Spinal cord (tissue), 10 donors: ENCODE measurements at places on chromosomes 16 and 17. TPM values are rescaled to one million over a fixed set of nuclear protein-coding genes. Genes with fewer than 3 reads are reported as not detected.
A peak's percentile ranks its signal among the peaks of the same experiment; 100 is the strongest.

DNA sequence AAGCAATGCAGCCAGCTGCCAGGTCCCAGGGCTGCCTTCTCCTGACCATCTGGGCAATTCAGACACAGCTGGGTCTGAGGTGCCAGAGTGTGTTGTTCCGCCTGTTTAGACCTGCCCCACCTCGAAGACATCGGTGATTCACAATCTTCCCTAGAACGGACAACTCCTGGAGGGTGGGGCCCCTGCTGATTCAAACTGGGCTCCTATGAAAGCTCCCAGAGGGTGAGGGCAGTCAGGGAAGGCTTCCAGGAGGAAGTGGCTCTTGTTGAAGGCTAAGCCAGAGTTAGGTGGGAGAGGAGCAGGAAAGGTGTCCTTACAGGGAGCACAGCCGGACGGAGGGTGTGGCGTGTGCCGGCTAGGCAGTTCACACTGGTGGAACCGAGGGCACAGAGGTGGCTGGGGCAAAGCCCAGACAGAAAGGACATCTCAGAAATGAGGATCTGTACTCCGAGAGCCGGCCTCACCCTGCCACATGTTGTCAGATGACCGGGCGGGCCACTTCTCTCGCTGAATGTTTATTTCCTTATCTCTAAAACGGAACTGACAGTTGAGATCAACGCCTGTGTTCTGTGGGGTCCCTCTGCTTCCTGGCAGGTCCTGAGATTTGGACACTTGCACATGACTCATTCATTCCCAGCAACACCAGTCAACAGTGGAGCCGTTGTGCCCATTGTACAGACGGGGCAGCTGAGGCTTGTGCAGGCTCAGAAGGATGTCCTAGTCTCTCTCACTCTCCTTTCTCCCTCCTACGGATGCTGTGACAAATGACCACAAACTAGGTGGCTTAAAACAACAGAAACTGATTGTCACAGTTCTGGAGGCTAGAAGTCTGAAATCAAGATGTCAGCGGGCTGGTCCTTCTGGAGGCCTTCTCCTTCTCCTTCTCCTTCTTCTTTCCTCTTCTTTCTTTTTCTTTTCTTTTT is 26.9 kb upstream of the LITAF start:
- H3K4me3 ChIP-seq: no peak overlapping the region
- H3K36me3 ChIP-seq: no peaks in the 10 kb centered on the region
- H3K27me3 ChIP-seq: no peaks in the 10 kb centered on the region
- H3K4me1 ChIP-seq: peaks cover 14% of the 10 kb centered on the region

DNA sequence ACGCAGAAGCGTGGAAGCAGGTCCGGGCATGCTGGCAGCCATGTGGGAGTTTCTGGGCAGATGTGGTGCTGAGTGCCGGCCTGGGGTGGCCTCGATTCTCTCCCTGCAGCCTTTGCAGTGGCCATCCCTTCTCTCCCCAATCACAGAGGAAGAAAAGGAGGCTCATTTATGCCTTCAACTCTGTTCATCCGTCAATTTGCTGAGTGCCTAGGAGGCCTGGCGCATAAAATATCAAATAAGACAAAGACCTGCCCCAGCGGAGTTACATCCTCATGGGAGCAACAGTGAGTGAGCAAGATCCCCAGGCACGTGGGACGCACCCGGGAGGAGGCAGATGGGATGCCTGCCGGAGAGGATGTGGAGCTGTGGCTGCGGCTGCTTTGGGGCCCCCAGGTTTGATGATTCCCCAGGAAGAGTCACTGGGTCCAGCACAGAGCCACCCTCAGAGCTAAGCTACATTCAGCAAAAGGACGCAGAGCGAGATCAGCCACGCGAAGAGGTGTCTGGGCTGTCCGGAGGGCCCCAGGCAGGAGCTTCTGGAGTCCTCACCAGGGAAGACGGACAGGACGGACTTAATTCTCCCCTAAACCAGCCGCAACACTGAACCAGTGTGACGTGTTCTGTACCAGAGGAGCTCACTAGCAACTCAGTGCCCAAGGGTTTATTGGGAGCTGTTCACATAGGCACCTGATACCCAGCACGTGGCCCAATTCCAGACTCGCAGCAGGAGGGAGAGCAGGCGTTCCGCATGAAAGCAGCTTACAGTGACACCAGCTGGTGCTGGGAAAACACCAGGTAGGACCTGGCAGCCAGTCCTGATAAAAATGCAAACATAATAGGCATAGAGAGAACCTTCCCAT is 11.3 kb downstream of the CA5A start:
- no peaks in the 10 kb centered on the region for H3K27me3 ChIP-seq
- H3K27ac ChIP-seq: no peak overlapping the region
- no peaks in the 10 kb centered on the region for H3K36me3 ChIP-seq
- peaks cover 27% of the 10 kb centered on the region for H3K4me1 ChIP-seq
- H3K4me3 ChIP-seq: no peak overlapping the region

GRCh38 chr16:80092681-80093080 is 448.1 kb upstream of the DYNLRB2 start:
- H3K27me3 ChIP-seq: no peaks in the 10 kb centered on the region
- no peak overlapping the region for H3K4me3 ChIP-seq
- H3K4me1 ChIP-seq: no peaks in the 10 kb centered on the region
- no peak overlapping the region for H3K27ac ChIP-seq

SCNN1B gene
- 2.8 TPM for polyA plus RNA-seq

DNA sequence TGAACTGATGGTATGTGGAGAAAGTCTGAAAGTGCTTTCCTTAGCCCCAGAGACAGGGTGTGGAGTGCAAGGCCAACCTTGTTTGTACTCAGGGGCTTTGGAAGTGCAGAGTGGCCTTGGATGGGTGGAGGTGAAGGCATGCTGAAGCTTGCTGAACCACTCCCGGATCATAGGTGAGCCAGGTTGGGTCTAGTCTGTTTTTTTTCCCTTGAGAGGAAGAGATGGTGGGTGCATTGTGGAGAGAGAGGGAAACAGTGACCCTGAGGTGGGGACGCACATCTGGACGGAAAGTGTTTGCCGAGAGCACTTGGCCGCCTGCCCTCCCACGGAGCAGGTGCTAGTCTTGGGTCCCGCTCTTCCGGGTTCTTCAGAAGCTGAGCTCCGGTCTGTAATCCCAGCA is 12.5 kb downstream of the ABAT start:
- H3K4me3 ChIP-seq: no peak overlapping the region
- no peaks in the 10 kb centered on the region for H3K27me3 ChIP-seq
- peaks cover 19% of the 10 kb centered on the region for H3K36me3 ChIP-seq
- no peak for DNase-seq

GRCh38 chr16:2388139-2388874 is 40.9 kb upstream of the CCNF start:
- H3K36me3 ChIP-seq: no peaks in the 10 kb centered on the region
- DNase-seq: no peak
- no peaks in the 10 kb centered on the region for H3K4me1 ChIP-seq
- H3K4me3 ChIP-seq: no peak overlapping the region
- no peaks in the 10 kb centered on the region for H3K27me3 ChIP-seq

- H3K27me3 ChIP-seq: no peaks in the 10 kb centered on the region
- no peak overlapping the region for H3K4me3 ChIP-seq
These were observed 12.9 kb upstream of the TACO1 start for GRCh38 chr17:63587770-63588169.

ACSM2A gene
- 0.56 TPM for polyA plus RNA-seq

DNA sequence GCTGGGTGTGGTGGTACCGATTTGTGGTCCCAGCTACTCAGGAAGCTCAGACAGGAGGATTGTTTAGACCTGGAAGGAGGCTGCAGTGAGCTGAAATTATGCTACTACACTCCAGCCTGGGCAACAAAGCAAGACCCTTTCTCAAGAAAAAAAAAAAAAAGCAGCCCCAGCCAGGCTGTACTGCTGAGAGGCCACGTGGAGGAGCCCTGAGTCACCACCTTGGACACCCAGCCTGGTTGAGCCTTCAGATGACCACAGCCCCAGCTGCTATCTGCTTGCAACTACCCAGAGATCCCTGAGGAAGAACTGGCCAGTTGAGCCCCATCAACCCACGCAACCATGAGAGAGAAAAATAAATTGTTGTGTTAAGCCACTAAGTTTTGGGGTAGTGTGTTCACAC is 23.6 kb upstream of the GPRC5C start:
- H3K4me1 ChIP-seq: peaks cover 9% of the 10 kb centered on the region
- H3K27ac ChIP-seq: no peak overlapping the region
- DNase-seq: no peak
- H3K36me3 ChIP-seq: no peaks in the 10 kb centered on the region
- no peaks in the 10 kb centered on the region for H3K27me3 ChIP-seq

DNA sequence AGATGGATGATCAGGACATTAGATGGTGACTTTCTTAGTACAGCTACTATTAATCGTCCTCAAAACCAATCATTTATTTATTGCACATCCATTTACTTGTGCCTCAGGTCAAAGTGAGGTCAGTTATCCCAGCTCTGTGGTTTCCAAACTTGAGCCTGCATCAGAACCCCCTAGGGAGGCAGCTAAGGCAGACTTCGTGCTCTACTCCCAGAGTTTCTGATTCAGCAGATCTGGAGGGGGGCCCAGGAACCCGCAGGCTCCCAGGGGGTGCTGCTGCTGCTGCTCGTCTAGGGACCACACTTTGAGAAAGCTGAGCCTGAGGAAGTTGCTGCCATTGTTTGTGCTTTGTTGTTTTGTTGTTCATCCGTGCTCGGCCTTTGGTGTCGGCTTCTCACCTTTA is 44.0 kb upstream of the CLEC18B start:
- no peak overlapping the region for H3K4me3 ChIP-seq
- no peak overlapping the region for H3K27ac ChIP-seq
- no peaks in the 10 kb centered on the region for H3K4me1 ChIP-seq
- no peaks in the 10 kb centered on the region for H3K27me3 ChIP-seq
- H3K36me3 ChIP-seq: peaks cover 78% of the 10 kb centered on the region
- no peak for DNase-seq

- peaks cover 8% of the 10 kb centered on the region for H3K36me3 ChIP-seq
- H3K4me3 ChIP-seq: peak overlapping the region; percentile 63
- peak overlapping the region; percentile 85 for H3K27ac ChIP-seq
- peaks cover 36% of the 10 kb centered on the region for H3K4me1 ChIP-seq
- no peak for DNase-seq
These were observed 678 bp downstream of the CDR2L start for GRCh38 chr17:74987909-74988711.

- no peaks in the 10 kb centered on the region for H3K27me3 ChIP-seq
- H3K36me3 ChIP-seq: no peaks in the 10 kb centered on the region
- H3K27ac ChIP-seq: no peak overlapping the region
- DNase-seq: peak; percentile 53
- no peak overlapping the region for H3K4me3 ChIP-seq
These were observed 16.3 kb upstream of the CBFA2T3 start for GRCh38 chr16:88993166-88993761.

GRCh38 chr17:59838052-59838916 is 54.5 kb downstream of the TUBD1 start:
- H3K4me1 ChIP-seq: no peaks in the 10 kb centered on the region
- peaks cover 11% of the 10 kb centered on the region for H3K36me3 ChIP-seq
- no peak for DNase-seq
- peak overlapping the region; percentile 34 for H3K4me3 ChIP-seq
- H3K27me3 ChIP-seq: no peaks in the 10 kb centered on the region

- H3K36me3 ChIP-seq: peaks cover 49% of the 10 kb centered on the region
- no peak overlapping the region for H3K27ac ChIP-seq
- DNase-seq: no peak
These were observed 264.2 kb downstream of the SEC14L1 start for GRCh38 chr17:77404812-77405581.

- H3K27me3 ChIP-seq: no peaks in the 10 kb centered on the region
- no peak for DNase-seq
- no peak overlapping the region for H3K27ac ChIP-seq
- no peaks in the 10 kb centered on the region for H3K36me3 ChIP-seq
- H3K4me1 ChIP-seq: no peaks in the 10 kb centered on the region
These were observed 308.9 kb upstream of the DYNLRB2 start for GRCh38 chr16:80231888-80232287.

GRCh38 chr17:237406-237955 is 56.0 kb upstream of the DOC2B start:
- DNase-seq: no peak
- peaks cover 5% of the 10 kb centered on the region for H3K36me3 ChIP-seq
- no peak overlapping the region for H3K4me3 ChIP-seq
- H3K27ac ChIP-seq: no peak overlapping the region
- H3K27me3 ChIP-seq: no peaks in the 10 kb centered on the region
- H3K4me1 ChIP-seq: peaks cover 26% of the 10 kb centered on the region

SEZ6L2 gene
- polyA plus RNA-seq: 155 TPM

GRCh38 chr16:17777408-17777863 is 306.7 kb upstream of the XYLT1 start:
- no peaks in the 10 kb centered on the region for H3K36me3 ChIP-seq
- H3K4me1 ChIP-seq: peaks cover 10% of the 10 kb centered on the region
- DNase-seq: no peak
- H3K4me3 ChIP-seq: no peak overlapping the region
- H3K27me3 ChIP-seq: peaks cover 3% of the 10 kb centered on the region
- H3K27ac ChIP-seq: no peak overlapping the region

DNA sequence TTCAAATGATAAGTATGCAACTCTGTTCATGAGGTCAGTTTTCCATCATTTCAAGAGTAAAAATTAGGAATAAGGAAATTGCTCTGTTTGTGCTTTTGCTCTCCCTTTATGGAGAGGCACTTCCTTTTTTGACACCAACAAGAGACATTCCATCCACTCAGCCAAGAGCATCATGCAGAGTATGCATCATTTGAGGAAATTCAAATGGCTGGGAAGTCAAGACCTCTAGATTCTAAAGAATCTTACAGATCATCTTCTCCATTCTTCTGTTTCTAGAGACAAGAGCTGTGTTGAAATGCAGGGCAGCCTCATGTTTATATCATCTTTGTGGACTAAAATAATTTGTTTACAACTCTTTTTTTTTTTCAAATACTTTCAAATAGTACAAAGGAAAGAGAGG is 669.4 kb downstream of the CDH11 start:
- H3K27ac ChIP-seq: no peak overlapping the region
- no peaks in the 10 kb centered on the region for H3K4me1 ChIP-seq
- no peaks in the 10 kb centered on the region for H3K36me3 ChIP-seq
- H3K4me3 ChIP-seq: no peak overlapping the region

DNAH17 gene
- polyA plus RNA-seq: 2.5 TPM

- H3K4me1 ChIP-seq: peaks cover 22% of the 10 kb centered on the region
- H3K27ac ChIP-seq: no peak overlapping the region
These were observed 8.5 kb downstream of the SLC22A31 start for GRCh38 chr16:89191901-89192185.

GRCh38 chr16:72836985-72837384 is 210.9 kb downstream of the ZFHX3 start:
- peaks cover 12% of the 10 kb centered on the region for H3K4me1 ChIP-seq
- no peak overlapping the region for H3K4me3 ChIP-seq
- H3K27ac ChIP-seq: no peak overlapping the region
- H3K36me3 ChIP-seq: no peaks in the 10 kb centered on the region
- H3K27me3 ChIP-seq: peaks cover 14% of the 10 kb centered on the region

PRPF8 gene
- polyA plus RNA-seq: 254 TPM

RHBDL3 gene
- 43.7 TPM for polyA plus RNA-seq

- no peaks in the 10 kb centered on the region for H3K27me3 ChIP-seq
- peaks cover 18% of the 10 kb centered on the region for H3K4me1 ChIP-seq
These were observed 171.0 kb downstream of the MAF start for GRCh38 chr16:79429381-79430190.

- H3K4me1 ChIP-seq: no peaks in the 10 kb centered on the region
- DNase-seq: no peak
- no peak overlapping the region for H3K27ac ChIP-seq
- no peaks in the 10 kb centered on the region for H3K36me3 ChIP-seq
These were observed 76.4 kb downstream of the TOX3 start for GRCh38 chr16:52470585-52470984.

HOXB7 gene
- polyA plus RNA-seq: 80.7 TPM

- no peak overlapping the region for H3K4me3 ChIP-seq
- DNase-seq: no peak
- H3K36me3 ChIP-seq: no peaks in the 10 kb centered on the region
- H3K27me3 ChIP-seq: no peaks in the 10 kb centered on the region
- H3K4me1 ChIP-seq: no peaks in the 10 kb centered on the region
These were observed 364.8 kb downstream of the CA10 start for GRCh38 chr17:51793686-51794085.

- no peak overlapping the region for H3K4me3 ChIP-seq
- peaks cover 4% of the 10 kb centered on the region for H3K27me3 ChIP-seq
These were observed 11.5 kb downstream of the EPOP start for GRCh38 chr17:38663125-38663751.
